ENCODE measurements at places on chromosomes 7 and 10.

DNA sequence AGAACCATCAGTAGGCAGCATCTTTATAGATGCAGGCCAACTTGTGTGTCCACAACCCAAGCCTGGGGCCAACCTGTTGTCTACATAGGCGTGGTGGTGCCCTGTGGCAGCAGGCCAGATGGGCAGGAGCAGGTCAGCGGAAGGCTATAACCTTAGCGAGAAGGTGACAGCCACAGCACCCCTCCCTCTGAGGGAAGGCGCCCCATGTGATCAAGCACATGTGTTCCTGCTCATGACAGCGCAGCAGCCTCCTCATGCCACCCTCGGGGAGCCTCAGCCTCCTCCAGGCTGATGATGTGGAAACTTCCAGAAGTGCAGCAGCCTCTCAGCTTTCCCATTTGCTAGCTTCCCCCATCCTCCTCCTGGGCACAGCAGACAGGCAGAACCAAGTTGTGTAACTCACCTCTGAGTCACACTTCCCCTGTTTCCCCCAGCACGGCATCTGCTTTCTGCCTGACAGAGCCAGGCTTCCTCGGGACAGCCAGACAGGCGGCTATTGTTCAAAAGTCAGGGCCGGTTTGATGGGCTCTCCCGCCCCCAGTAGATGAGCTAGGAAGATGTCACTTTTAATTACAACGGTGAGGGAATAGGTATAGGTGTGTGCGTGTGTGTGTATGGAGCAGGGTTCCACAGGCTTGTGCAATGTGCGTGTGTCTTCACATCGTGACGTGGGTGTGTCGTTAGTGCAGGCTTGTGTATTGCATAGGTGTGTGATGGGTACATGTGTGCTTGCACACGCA is 312.0 kb upstream of the ZMIZ1 start:
- DNase-seq: no peak

DNA sequence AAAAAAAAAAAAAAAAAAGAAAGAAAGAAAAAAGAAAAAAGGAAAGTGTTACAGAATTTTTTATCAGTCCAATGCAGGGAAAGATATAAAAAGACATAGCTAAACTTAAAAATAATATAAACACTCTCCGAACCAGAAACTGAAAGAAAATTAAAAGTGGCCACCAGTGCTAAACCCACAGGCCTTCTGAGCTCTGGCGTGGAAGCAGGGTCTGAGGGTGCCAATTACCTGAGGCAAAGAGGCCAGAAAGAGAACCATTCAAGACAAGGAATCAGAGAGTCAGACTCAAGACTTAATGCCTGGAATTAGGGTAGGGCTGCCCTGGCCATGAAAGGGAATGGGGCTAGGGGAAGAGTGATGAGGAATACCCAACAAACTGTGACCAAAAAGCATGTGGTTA is 36.9 kb upstream of the STARD3NL start:
- DNase-seq: no peak

- DNase-seq: no peak
These were observed 620 bp downstream of the EPO start for GRCh38 chr7:100720671-100721504.

DNA sequence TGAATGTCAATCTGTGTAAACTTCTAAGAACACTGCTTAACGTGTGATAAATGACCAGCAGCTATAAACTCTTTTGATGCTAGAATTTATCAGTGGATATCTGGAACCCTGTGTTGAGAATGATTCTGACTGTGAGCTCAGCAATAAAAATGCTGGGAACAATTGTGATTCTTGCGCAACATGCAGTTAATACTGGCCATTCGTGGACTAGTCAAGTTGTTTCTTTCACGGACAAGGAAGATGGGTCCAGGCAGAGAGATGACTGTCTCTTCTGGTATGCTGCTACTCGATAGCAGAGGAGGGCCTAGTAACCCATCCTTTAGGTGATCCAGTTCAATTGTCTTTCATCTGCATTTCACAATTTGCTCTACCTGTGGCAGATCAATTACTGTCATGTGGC is 394.8 kb upstream of the IGFBP3 start:
- no peak for DNase-seq

DNA sequence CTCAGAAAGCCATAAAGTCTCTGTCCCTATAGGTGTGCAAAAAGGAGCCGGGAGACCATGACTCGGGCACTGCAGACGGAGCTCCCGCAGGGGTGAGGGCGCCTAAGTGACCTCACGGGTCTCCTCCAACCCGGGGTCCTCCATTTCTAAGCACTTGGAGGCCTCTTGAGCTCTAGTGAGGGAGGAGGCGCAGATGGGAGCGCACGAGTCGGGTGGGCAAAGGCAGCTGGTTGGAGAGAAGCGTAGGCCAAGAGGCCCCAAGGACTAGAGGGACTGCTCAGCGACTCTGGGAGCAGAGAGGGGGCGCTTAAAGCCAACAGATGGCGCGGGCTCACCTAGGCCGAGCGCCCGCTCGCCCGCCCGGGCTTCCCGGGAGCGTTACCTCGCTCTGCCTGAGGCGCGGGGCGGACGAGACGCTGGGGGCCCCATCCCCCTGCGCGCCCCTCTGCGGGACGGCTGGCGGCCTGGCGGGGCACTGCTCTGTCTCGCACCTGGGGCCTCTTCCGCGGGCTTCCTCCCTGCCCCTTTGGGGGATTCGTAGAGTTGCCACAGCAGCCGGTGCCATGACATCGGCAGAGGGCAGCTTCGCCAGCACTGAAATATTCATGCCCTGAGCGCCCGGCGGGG is 523 bp upstream of the CDH23 start:
- DNase-seq: peak; percentile 60

GRCh38 chr7:79590391-79590790 is 136.9 kb upstream of the MAGI2 start:
- peak; percentile 81 for DNase-seq

- no peak for DNase-seq
These were observed 31.7 kb downstream of the AP5Z1 start for GRCh38 chr7:4806983-4807597.

DNA sequence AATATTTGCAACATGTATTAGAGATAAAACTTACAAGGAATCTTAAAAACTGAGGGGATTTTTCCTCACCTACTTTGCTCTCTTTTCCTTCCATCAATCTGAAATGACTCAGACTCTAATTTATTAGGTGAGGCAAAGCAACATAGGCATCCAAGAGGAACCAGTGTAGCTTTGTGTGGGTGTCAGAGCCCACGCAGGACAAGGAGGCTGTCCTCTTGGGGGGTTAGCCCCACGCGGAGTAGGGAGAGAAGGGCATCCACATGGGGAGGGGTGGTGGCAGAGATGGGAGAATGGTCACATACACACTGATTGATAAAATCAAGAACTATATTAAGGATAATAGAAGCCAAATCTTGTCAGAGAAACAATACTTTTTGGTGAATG is 33.8 kb upstream of the ARMS2 start:
- no peak for DNase-seq

- no peak for DNase-seq
These were observed 172.5 kb downstream of the BUB3 start for GRCh38 chr10:123326674-123327073.

DNA sequence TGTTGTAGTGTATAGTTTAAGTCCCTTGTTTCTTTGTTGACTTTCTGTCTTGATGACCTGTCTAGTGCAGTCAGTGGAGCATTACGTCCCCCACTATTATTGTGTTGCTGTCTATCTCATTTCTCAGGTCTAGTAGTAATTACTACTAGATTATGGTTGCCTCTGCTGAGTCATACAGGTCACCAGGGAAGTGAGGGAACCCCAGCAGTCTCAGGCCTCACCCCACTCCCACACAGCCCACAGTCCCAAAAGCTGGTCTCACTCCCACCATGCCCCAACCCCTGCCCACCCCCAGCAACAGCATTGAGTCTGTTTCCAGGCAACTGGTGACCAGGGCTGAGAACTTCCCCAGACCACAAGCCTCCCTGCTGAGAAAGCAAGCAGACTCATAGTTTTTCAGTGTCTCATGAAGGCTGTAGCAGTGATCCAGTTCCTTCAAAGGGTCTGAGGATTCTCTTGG is 88.0 kb downstream of the PLXDC2 start:
- DNase-seq: no peak

- no peak for DNase-seq
These were observed 63.5 kb upstream of the VKORC1L1 start for GRCh38 chr7:65809259-65809981.

- no peak for DNase-seq
These were observed 32.4 kb downstream of the TACC2 start for GRCh38 chr10:122021379-122021778.

- no peak for DNase-seq
These were observed 16.5 kb downstream of the DENND10 start for GRCh38 chr10:119120413-119120867.

GRCh38 chr10:128470321-128470965 is 344.2 kb upstream of the MKI67 start:
- no peak for DNase-seq

DNA sequence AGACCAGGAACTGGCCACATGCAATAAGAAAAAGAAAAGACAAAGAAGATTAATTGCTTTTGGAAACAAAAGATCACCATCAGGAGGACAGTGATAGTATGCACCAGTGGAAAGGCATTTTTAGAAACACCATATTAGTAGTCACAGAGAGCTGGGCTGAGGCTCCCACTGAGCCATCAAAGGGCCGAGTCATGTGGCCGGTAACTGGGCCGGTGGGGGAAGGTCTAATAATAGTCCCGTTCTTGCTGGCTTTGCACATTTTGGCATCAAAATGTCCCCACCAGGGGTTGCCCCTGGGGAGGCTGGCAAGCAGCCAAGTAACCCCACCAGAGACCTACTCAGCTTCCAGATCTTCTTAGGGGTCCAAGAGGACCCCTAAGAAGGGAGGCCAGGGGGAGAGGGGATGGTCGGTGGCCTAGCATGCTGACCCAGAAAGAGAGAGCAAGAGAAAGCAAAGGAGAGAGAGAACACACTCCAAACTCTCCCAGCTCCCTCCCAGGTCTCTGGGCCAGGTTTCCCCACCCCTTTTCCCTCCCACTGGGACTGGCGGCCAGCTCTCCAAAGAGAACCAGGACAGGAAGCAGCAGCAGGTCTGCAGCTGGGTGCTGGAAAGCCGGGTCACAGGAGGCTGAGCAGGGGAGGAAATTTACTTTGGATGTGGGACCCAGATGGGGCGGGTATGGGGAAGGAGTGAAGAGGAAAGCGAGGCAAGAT is 70.2 kb upstream of the FGFR2 start:
- peak; percentile 52 for DNase-seq

GRCh38 chr7:129209067-129209926 is 15.5 kb upstream of the AHCYL2 start:
- no peak for DNase-seq

- no peak for DNase-seq
These were observed 35.0 kb upstream of the WASL start for GRCh38 chr7:123783820-123784219.
